Gastrocnemius medialis (tissue), 4 donors: ENCODE measurements at places on chromosomes 2 and 18. TPM values are rescaled to one million over a fixed set of nuclear protein-coding genes. Genes with fewer than 3 reads are reported as not detected.

DNA sequence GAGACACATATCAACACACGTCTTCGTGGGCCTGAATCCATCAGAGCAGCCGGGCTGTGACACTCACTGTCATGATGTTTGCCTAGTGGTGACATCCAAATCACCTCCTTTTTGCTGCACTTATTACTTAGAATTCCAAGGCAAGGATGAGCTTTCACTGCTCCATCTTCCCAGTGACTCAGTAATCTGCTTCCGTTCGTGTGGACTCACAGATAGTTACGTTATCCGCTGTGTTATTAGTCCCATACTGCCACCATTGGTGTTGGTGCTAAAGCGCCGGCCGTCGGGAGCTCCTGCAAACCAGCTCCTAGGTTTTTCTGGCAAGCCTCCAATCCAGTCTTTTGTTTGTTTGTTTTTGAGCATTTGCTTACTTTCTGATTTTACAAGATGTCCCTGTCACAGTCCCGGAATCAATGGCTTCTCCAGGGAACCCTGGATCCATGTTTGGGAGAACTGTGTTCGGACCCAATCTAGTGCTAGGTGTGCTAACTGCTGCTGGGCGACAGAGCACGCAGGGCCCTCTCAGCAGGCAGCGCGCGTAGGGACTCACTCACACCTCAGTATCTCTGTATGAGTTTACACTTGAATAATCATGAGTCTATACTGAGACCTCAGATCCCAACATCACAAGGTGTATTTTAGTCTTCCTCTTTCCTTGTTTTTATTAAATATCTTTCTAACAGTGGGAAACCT is 42.6 kb downstream of the HDAC4 start:
- no peak for DNase-seq

DNA sequence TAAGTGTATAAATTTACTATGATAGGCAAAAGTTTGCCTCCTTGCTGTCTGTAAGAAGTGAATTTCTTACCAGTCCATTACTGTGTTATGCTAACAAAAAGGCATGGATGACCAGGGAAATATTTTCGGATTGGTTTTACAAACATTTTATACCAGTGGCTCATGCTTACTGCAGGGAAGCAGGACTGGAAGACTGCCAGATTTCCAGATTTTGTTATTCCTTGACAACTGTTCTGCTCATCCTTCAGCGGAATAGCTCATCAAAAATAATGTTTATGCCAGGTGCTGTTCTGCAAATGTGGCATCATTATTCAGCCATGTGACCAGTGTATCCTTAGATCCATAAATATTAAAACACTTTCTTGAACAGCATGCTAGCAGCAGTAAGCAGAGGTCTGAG is 40.4 kb upstream of the NETO1 start:
- no peak for DNase-seq

GRCh38 chr2:43285987-43286386 is 59.6 kb upstream of the ZFP36L2 start:
- DNase-seq, result no peak

DNA sequence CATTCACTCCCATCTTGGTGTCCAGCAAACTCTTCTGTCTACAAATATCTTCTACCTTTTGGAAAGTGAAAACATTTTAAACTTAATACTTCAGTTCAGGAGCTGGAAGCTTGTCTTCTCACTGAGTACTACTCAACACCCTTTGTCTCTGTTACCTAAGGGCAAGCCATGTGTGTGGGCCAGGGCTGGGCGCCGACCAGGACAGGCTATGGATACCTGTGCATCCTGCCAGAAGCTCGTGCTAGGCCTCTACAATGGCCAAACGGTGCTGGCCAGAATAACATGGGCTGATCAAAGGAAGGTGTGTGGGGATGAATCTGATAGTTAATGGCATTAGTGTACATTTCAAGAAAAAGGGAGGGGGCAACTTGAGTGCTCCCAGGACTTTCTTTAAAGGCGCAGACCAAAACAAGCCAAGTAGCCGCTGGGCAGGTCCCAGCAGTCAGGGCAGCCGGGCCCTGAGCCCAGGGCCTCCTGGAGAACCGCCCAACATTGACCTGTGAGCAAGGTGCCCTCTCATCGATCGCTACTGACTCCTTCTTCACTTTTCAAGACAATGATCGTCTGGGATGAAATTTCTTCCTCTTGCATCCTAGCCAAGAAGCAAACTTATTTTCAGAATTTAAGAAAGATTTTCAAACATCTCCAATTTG is 29.0 kb upstream of the ID2 start:
- no peak for DNase-seq

DNA sequence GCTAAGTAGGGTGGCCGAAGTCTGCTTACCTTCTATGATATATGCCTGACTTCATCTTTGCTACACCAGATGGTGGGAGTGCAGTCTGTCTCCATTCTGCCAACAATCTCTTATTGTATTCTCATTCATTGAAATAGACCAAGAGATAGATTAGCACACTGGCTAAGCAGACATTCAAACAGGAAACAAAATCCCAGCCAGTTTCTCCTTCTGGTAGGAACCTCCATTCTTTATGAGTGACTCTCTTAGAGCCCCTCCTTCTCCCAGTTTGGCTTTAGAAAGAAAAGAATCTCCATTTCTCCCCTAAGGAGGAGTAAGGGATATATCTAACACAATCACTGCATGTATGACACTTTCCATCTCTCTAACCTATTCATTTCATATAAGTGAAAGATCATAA is 118.9 kb upstream of the COL5A2 start:
- DNase-seq, result no peak

GRCh38 chr2:191023235-191023679 is 9.3 kb upstream of the STAT1 start:
- DNase-seq, result no peak

DNA sequence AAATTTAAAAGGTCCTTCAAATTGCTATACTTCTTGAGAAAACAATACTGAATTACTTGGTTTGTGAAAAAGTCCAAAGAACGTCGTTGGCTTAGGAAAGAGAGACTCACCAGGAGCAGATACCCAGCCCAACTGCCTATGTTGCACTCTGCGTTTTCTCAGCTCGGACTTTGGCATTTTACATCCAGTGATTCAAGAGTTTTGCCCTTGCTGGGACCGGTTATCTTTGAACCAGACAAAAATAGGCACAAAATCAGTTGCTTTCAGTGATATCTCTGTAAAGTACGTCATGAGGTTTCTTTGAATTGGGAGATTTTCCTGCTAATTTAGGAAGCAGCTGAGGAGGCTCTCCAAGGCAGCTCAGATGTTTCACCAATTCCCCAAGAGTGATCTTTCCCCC is 29.3 kb downstream of the FHOD3 start:
- DNase-seq, result no peak

DNA sequence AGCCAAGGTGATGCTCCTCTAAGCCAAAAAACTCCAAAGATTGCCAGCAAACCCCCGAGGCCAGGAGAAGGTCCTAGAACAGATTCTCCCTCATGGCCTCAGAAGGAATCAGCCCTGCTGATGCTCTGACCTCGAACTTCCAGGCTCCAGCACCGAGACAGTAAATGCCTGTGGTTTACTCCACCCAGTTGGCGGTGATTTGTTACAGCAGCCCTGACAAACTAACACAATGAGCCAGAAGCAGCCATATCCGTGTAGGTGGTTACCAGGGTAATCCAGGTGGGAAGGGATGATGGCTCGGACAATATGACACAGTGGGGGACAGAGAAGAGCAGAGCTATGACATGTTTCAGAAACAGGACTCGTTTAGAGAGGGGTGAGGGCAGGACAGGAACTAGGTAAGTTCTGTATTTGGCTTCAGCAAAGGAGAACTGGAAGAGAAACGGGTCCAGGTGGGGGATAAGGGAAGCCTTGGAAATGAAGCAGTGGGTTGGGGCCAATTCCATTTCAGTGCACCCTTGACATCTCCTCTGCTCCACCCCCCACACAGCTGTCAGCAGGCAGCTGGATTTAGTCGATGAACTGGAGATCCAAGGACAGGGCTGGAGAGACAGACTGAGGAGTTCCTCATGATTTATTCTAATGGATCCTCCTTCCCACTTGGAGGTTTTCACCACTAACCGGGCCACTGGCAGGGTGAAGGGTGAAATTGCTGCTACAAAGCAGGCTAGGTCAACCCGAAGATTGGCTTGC is 179.7 kb upstream of the SH3BP4 start:
- no peak for DNase-seq

GRCh38 chr2:185181901-185182300 is 556.7 kb upstream of the FSIP2 start:
- DNase-seq, result no peak

- no peak for DNase-seq
Observed at GRCh38 chr18:78720456-78721237, 259.0 kb upstream of the SALL3 start.

GRCh38 chr2:17413036-17413435 is 105.2 kb downstream of the RAD51AP2 start:
- no peak for DNase-seq

DNA sequence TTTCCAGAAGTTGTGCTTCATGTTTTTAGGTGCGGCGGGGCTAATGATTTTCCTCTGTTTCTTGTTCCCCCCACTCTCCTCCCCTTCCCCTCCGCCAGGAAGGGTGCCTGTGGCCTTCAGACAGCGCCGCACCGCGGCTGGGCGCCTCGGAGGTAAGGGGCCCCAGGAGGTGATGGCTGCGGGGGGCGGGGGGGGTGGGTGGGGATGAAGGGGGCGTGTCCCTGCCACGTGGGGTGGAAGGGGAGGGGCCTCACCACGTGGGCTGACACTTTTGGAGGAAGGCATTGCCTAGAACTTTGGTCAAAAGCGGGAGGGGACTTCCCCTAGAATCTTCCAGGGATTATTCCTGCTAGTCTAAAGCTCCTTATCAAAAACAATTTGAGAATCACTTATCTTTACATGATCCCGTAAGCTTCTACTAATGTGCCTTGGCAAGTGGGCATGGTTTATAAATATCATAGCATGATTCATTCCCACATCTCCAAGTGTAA is 83.1 kb downstream of the FAM210A start:
- no peak for DNase-seq

GRCh38 chr18:11163665-11164064 is 14.3 kb upstream of the PIEZO2 start:
- no peak for DNase-seq

- no peak for DNase-seq
Observed at GRCh38 chr2:146376511-146377064, 1468.2 kb upstream of the ACVR2A start.

DNA sequence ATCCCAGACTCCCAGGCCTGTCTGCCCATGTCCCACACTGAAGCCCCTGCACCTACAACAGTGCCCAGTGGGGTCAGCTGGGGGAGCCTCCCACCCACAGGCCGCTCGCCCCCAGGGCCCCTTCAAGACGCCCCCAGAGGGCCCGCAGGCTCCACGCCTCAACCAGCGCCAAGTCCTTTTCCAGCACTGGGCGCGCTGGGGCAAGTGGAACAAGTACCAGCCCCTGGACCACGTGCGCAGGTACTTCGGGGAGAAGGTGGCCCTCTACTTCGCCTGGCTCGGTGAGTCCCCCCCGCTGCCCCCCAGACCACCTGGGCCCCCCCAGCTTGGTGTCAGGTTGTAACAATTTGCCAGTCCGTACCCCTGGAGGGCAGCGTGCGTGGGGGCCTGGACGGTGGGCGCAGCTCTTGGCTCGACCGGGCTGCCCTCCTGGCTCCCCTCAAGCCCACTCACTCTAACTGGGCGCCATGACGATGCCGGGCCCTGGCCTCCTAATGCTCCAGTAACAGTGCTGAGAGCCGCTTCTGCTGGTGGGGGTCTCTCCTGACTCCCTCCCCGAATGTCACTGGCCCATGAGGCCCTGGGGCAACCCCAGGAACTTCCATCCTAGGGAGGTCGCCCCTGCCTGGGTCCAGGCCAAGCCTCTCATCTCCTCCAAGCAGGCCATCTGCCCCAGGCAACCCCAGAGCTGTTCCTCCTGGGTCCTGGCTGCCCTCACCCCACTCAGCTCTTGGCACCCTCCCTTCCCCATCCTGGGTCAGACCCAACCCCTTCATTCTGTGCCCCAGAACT is 14.9 kb downstream of the ANO7 start:
- DNase-seq, result no peak

DNA sequence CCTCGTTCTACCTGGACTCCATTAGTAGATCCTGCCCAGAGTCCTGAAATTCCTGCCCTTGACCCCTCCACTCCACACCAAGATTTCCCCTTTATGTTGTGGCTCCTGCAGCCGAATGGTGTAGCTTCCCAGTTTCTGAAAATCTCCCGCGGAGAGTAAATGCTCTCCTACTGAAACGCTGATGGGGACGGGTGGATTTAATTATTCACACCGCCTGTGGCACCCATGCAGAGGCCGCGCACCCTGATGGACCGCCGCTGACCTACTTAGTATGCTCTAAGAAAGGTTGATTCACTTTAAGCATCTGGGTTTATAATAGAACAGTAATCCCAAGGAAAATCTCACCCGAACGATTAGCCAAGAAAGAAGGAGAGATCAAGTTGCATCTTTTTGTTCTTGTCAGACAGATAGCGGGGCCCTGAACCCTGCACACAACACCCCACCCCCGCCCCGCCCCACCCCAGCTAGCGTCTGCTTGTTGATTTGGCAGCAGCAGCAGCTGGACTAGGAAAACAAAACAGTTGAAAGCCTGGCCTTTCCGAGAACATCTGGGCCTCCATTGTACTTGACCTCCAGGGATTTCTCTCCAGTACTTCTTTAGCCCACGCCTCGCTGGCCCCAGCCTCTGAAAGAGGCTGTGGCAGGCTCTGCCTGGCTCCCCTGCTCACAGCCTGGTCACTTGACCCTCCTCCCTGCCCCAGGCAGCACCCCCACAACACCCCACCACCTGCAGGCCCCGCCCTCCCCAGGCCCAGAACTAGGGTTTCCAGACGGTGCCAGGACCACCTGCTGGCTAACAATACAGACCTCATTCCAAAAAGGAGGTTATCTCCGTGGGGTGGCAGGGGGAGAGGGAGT is 53.6 kb downstream of the DPYSL5 start:
- no peak for DNase-seq

- peak; percentile 76 for DNase-seq
Observed at GRCh38 chr2:46967990-46968647, 52.5 kb upstream of the MCFD2 start.

DNA sequence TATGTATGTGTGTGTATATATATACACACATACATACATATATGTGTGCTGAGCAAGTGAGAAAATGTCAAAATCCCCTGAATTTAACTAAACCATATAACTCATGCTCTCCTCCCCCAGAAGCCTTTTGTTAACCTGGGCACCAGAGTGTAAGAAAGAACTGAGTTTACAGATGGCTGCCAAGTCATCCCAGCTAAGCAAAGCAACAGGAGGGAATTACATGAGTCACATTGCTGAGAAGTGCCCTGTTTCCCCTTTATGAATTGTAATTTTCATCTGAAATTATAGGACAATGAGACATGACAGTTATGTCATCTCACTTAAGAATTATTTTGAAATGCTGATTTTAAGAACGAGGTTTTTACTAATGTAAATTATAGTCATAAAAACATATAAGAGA is 29.9 kb downstream of the SCN7A start:
- no peak for DNase-seq

LIMS4 gene
- total RNA-seq, result 2.5 TPM

KLHL30 gene
- total RNA-seq, result 224 TPM

MAB21L4 gene
- total RNA-seq, result not detected

FOXI3 gene
- not detected for total RNA-seq

PTPRN gene
- not detected for total RNA-seq

HMSD gene
- total RNA-seq, result not detected

IFIH1 gene
- total RNA-seq, result 5.4 TPM

PROM2 gene
- total RNA-seq, result not detected
